GM23248 (cell line): ENCODE measurements at places on chromosomes 11 and 22. TPM values are rescaled to one million over a fixed set of nuclear protein-coding genes. Genes with fewer than 3 reads are reported as not detected.

Gene HPS5
- 20.2 and 20.4 TPM in 2 replicates for polyA plus RNA-seq

Gene FOSL1
- 104 and 105 TPM in 2 replicates for polyA plus RNA-seq

Gene KCNK4
- polyA plus RNA-seq = 0.13 TPM in 1 of 2 replicates, not detected in the other

Gene LMNTD2
- polyA plus RNA-seq = 0.35 and 0.36 TPM in 2 replicates

Gene OR2AT4
- not detected in 2 replicates for polyA plus RNA-seq

DNA sequence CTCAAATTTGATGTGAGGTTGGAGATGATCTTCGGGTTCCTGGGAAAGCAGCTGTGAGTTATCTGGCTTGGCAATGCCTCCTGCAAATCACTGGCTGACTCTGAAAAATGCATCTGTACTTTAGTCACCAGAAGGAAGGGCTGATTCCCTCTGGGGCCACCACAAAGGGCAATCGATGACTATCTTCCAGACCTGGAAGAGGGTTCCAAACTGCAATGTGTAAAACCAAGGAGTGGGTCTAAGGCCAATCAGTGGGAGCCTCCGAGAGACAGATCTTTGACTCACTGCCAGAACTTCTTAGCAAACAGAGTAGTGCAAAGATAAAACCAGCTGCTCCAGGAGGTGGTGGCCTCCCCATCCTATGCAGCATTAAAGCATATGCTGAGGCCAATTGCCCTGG is 29.1 kb upstream of the PAK1 start:
- DNase-seq = peak; percentile 71

GRCh38 chr22:35966314-35967045 is 62.1 kb downstream of the RBFOX2 start:
- DNase-seq = peak; percentile 79

DNA sequence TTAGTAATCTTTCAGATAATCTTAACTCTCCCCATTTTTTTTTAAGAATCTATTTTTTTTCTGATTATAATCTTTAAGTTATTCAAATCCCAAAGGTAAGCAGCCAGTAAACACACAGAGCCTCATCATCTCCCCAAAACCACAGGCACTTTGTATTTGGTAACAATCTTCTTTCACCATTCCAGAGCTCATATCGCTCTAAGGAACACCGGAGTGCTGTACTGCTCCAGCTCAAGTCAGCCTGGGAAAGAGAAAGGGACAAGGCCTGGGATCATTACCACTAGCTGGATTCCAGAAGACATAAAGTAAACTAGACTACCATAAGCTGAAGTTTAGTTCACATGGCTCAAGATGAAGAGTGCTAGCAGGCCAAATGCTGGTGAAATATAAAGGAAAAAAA is 73.0 kb upstream of the APOA1 start:
- peak; percentile 20 for DNase-seq

GRCh38 chr11:80655834-80656233 is 1215.0 kb upstream of the TENM4 start:
- DNase-seq = no peak

DNA sequence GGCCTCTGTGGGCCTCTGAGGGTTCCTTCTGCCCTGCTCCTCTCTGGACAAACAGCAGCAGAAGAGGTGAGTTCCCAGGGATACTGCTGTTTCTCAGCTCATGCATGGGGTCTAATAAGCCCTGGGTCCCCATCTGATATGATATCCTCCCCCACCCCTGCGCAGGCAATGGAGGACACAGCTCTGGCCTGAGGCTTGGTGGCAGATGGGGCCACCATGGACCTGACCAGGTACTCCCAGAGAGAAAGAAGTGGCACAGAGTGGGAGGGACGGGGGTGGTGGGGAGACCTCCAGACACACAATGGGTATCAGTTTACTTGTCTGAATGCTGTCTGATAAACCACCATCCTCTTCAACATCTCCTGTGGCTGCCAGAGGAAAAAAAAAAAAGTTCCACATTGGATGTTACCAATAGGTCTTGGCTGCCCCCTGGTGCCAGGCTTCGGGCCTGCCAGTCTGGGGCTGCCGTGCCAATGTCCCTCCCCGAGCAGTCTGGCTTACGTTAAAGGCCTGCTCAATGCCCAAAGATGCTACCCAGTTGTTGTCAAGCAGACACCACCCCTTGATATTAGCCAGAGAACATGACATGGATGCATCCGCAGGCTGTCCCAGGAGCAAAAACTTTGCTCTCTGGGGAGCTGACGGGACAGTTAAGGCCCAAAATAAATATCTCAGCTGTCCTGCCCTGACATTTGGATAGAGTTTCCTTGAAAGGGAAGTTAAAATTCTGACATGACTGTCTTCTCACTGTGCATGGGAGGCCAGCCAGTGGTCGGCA is 27.9 kb upstream of the ABCC8 start:
- DNase-seq = peak; percentile 87

- DNase-seq = no peak
Measured at GRCh38 chr22:49838771-49839717, 11.4 kb upstream of the BRD1 start.

DNA sequence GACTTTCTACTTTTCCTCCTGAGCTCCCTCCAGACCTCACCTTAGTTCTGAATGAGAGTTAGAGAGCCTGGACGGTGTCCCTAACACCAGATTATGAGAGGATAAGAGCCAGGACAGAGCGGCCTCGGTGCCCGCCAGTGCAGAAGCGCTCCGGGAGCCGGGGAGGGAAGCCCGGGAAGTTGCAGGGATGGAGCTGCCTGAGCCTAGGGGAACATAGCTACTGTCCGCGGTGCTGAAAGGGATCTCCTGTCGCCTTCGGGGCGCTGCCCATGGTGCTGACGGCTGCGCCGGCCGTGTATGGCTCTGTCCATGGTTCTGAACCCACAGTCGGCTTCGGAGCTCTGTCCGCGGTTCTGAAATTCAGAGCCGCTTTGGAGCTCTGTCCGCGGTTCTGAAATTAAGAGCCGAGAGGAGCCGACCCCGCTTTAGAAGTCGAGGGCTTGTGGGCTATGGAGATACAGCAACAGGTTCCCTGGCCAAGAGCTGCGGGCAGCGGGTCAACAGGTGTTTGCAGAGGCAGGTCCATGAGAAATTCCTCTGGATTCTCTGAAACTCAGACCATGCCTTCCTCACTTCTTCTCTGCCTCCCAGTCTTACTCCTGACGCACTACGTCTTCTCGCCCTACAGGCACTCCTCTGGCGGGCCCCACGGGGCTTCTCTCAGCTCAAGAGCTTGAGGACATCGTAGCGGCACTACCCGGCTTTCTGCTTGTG is 814 bp downstream of the NPAS4 start:
- peak; percentile 93 for DNase-seq

DNA sequence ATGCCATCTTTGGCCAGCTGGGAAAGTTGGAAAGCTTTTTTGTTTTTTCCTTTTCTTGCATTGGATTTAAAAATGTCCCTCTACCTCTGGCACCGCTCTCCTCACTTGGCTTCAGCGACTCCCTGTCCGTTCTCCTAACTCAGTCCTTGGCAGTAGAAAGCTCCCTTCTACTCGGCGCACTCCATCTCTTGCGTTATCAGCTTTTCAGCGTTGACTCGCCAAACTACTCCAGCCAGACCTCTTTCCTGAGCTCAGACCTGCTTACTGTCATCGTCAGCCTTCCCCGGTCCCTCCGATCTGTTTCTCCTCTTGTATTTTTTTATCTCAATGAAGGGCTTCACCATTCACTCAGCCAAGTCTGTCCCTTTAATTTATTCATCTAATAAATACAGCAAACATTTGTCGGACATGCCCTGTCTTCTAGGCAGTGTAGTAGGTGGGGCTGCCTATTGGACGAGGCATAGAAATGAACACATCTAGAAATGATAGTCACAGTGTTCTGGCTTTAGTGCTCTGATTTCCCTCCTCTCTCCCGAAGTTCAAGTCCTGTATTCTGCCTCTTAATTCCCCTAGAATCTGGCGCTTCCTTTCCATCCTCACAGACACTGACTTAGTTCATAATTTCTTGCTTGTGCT is 839 bp downstream of the CEP164 start:
- DNase-seq = peak; percentile 74

GRCh38 chr11:77472991-77473800 is 698 bp downstream of the PAK1 start:
- DNase-seq = peak; percentile 49
